ENCODE measurements at places on chromosomes 2 and 18.

DNA sequence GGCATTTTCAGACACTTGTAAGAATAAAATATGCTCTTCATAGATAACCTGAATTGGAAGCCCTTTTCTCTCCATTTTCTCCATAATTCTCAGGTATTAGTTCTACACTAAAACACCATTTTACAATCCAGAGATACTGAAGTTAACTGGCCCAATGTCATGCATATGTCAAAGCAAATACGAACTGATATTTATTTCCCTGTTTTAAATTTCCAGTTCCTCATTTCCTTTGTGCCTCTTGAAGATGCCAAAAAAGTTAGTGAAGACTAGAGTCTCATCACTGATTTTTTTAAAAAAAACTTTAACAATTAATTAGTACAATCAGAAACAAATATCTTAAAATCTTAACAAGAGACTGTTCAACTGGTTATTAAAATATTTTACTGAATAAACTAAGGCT lies 52.8 kb upstream of the ITGB6 start:
- no peak for DNase-seq

DNA sequence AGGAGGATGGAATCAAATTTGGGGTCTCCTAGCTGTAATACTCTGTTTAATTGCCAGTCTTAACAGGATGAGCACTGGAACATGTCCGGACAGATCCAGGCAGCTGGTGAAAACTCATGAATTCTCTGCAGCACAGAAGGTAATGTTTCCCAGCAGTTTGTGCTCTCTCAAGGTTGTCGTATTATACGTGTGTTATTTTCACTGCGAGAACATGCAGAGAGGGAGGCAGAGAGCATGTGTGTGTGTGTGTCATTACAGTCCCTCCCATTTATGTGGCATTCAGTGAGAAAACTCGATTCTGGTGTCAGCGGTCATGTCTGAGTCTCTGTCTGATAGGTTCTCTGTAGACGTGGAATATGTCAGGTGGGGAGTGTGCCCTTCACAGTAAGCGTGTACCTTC lies 150.2 kb upstream of the POU3F3 start:
- no peak for DNase-seq

DNA sequence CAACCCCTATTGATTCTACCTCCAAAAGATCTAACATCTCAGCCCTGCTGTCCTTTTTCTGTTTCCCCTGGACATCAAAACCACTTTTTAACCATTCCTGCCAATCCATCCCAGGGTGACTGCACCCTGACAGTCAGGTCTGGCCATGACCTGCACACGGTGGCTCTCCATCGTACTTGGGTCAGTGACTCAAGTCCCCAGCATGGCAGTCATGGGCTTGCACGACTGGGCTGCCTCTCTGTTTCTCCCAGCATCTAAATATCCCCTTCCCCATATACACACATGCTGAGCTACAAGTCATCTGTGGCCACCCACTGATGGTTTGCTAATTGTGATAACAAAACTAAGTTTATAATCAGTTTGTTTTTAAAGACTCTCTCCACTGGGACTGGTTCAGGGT lies 6.6 kb downstream of the NCK2 start:
- DNase-seq = no peak

- DNase-seq = no peak
Measured at GRCh38 chr2:70639841-70640436, 86.3 kb upstream of the TGFA start.

DNA sequence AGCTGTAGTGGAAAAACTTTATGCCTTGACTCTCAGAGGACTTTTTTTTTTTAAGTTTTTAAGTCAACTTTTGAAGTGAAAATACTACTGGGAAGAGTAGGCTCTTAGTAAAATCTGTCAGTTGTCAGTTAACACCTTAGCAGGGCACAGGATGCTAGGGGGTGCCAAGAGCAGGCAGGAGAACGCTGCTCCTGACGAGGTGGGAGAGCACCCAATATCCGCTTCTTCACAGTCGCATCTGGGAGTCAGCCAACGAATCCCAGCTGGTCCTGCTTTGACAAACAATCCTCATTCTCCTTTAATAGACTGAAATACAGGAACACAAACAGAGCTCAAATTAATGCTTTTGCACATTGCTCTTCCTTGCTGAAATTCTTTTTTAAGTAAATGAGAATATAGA lies 709.5 kb upstream of the ACVR2A start:
- DNase-seq = no peak

DNA sequence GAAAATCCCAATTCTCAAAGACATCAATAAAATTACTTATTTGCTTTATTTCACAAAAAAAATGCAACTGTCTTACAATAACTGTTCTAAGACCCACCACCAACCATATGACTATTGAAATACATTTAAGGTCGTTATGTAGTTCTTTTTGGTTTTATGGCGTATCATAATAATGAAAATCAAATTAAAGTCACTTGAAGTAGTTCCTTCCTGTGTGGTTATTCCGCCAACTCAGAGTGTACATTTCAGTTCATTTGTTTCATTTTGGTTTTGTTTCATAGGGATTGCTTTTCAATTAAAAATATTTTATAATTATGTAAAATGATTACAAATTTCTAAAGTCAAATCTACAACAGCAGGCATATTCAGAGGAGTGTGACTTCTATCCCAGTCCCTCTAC lies 45.9 kb upstream of the AAK1 start:
- DNase-seq = no peak

GRCh38 chr2:203880557-203881125 lies 13.1 kb downstream of the CTLA4 start:
- DNase-seq = no peak

GRCh38 chr2:230434677-230435324 lies 18.8 kb downstream of the SP100 start:
- DNase-seq = no peak

- DNase-seq = no peak
Measured at GRCh38 chr18:11052800-11053199, 96.6 kb downstream of the PIEZO2 start.

- DNase-seq = no peak
Measured at GRCh38 chr2:190792956-190793888, 87.4 kb upstream of the GLS start.

- DNase-seq = no peak
Measured at GRCh38 chr2:235002198-235003095, 50.6 kb downstream of the SH3BP4 start.

All from nephron progenitor cell (in vitro differentiated cells).